ENCODE measurements at places on chromosomes 4 and X.

- no peak for DNase-seq
These were observed 781.4 kb downstream of the KLHL13 start for GRCh38 chrX:117335209-117335608.

DNA sequence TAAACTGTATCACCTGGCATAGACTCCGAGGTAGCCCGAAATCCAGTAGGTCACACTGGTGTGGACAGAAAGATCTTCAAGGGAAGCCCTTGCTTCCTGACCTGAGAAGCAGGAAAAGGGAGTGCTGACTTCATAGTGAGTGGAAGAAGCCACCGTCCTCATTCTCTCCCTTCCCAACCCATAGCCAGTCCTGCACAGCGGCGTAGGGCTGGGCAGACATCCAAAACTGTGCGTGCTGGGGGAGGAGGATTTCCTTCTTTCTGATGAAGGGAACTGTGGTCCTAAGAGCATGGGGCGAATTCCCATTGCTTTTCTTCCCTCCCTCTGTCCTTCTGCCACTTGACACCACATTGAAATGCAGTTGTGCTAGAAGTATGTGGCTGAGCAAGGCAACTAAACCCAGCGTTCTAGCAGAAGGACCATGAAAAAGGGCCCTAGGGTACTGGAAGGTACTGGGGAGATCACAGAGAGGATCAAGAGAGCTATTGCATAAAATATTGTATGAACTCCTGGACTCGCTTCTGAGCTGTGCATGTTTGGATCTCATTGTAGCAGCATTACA is 66.9 kb downstream of the STOX2 start:
- no peak for DNase-seq

DNA sequence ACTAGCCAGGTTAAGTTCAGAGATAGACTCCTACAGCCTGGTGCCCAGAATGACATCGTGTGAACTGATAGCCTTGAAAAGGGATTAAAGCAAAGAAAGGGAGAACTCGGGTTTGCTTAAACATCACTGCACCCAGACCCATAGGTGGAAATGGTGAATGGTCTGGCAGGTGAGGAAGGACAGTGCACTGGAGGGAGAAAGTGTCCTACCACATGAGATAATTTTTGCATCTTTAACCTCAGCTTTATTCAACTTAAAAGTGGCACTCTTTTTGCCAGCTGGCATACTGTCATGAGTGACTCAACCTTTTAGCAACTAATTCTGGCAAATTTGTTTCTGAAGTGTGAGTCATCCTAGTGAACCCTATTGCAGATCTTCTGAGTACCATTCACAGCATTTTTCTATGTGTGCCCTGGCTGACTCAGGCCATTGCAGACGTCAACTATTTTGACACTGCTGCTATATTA is 53.0 kb upstream of the DAPP1 start:
- no peak for DNase-seq

DNA sequence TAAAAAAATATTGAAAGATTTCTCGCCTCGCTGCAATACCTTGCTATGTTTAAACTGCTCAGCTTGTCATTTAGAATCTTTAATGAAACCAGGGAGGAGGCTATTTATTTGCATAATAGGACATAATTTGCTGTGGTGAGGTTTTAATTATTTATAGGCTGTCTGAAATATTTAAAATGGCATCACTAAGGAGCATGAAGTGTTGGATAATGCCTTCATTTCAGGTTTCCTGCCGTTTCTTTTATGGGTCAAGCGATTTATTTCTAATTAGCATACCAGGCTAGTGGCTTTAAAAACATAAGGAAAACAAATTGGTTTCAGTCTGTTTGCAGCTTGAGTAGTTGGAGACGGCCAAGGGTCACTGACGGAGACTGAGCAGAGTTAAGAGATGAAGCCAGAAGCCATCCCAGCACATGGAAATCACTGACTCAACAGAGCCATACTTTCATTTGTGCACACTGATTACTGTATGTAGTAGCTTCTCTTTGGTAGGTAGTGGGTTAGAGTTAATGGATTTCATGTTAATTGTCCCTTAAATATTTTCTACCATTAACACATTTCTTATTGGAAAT is 1962.4 kb upstream of the TENM3 start:
- no peak for DNase-seq

- DNase-seq: no peak
These were observed 63.1 kb upstream of the CITED1 start for GRCh38 chrX:72368796-72369195.

DNA sequence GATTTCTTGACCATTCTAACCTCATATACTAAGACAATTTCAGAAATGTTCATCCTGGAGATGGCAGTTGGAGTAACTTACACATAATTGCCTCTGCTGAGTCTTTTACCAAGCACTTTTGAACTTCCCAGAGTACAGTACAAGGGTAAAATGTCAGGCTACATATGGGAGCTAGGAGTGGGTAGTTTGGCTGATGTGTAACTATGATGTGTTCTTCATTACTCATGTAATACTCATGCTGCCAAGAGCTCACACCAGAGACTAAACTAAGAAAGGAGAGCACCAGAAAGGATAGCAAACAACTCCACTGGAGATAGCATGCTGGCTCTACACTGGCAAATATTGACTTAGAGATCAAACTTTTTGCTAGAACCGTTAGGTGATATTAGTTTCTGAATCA is 194.0 kb downstream of the PDGFRA start:
- no peak for DNase-seq

GRCh38 chr4:144213371-144213770 is 72.9 kb upstream of the GYPA start:
- no peak for DNase-seq

DNA sequence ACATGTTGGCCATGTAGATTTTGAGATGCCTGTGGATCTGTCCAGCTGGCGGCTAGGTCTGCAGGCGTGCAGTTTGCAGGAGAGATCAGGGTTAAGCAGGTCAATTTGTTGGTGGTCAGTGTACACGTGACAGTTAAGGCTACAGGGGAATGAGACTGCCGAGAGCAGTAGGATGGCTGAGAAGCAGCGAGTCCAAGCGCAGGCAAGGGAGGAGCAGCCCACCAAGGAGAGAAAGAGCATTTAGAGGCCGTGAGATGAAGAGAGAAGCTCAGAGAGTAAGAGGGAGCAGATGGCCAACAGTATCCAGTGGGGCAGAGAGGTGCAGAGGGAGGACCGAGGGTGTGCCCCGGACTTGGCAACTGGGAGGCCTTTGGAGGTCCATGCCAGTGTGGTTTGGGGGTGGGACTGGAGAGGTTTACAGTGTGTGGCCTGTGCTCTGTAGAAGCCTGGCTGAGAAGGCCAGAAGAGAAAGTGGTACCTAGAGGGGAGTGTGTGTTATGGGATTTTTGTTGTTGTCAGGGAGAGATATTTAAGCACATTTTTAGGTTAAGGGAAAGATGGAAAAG is 18.4 kb downstream of the SNX25 start:
- no peak for DNase-seq

- no peak for DNase-seq
These were observed 55.7 kb upstream of the NUDT6 start for GRCh38 chr4:122978109-122978508.

GRCh38 chr4:23260511-23260910 is 567.8 kb downstream of the GBA3 start:
- no peak for DNase-seq

DNA sequence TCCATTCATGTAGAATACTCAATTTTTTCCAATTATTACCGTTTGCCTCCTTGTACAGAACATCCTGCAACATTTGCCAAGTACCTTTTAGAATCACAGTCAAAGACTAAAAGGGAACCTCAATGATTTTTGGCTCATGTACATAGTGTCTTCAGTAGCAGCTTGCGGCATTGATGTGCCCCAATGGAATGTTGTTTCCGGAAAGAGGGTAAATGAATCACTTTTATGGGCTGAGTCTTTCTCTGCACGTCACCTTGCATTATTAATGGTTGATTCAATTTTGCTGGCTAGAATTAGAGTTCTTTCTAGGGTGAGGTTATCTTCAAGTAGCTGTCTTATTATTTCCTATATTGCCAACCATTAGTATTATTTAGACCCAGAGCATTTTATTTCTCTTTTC is 116.9 kb upstream of the GABRA2 start:
- no peak for DNase-seq

- DNase-seq: no peak
These were observed 354.0 kb upstream of the BOD1L1 start for GRCh38 chr4:13981499-13981898.

DNA sequence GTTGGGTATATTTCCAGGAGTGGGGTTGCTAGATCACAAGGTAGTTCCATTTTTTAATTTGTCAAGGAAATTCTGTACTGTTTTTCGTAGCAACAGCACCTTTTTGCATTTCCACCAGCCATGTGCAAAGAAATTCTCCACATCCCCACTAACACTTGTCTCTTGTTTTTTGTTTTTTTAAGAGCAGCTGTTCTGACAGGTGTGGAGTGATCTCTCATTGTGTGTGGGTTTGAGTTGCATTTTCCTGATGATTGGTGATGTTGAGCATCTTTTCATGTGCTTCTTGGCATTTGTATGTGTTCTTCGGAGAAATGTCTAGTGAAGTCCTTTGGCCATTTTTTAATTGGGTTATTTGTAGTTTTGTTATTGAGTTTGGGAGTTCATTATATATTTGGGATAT is 80.3 kb upstream of the PUDP start:
- DNase-seq: no peak

- no peak for DNase-seq
These were observed 6.6 kb downstream of the LANCL3 start for GRCh38 chrX:37578045-37578444.

DNA sequence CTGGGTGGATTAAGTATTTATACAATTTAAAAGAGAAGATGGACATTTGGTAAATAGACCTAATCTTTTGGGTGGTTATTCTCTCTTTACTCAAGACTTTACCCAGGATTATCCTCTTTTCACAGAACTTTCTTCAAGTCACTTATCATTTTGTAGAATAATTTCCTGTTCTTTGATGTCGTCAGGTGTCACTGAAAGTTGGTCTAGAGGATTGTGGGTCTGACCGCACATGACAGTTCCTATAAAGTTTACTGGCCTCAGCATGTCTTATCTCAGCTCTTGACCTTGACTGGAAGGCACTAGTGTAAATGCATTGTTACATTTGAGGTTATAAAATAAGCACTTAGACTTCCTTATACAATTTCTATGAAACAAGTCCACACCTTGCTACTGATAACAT is 139.9 kb upstream of the SLC4A4 start:
- DNase-seq: no peak

DNA sequence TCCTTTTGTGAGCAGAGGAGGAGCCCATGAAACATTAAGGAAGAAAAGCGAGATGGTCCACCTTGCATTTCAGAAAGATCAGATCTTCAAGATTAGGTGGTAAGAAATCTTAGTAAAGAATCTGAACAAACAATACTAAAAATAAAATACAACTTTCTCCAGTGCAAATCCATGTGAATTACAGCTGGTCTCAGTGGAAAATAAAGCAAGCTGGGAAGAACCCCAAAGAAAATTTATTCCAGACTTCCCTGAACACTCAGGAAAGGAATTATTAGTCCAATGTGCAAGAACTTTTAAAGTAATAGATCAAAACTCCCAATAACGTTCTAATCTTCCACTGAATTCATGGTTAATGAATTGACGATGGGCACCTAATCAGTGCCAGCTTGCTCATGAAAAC is 37.3 kb upstream of the C1QTNF7 start:
- no peak for DNase-seq

- no peak for DNase-seq
These were observed 29.6 kb downstream of the PDK3 start for GRCh38 chrX:24494647-24495075.

DNA sequence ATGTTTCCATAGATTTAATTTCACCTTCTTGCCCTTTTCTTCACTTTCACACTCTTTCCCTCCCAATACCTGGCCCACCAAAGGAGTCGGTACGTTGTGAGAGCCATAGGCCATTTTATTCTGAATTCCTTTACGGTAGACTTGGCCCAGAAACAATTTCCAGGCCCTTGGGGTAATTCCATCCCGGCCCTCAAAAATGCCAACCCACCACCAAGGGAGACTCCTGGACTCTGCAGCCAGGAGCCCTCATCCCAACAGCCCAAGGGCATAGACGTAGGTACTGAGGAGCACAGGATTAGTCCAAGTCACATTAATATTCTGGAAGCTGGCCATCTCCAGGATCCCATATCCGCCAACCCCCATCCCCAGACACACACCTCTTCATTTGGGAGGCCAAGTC is 102.9 kb downstream of the LIMCH1 start:
- no peak for DNase-seq

DNA sequence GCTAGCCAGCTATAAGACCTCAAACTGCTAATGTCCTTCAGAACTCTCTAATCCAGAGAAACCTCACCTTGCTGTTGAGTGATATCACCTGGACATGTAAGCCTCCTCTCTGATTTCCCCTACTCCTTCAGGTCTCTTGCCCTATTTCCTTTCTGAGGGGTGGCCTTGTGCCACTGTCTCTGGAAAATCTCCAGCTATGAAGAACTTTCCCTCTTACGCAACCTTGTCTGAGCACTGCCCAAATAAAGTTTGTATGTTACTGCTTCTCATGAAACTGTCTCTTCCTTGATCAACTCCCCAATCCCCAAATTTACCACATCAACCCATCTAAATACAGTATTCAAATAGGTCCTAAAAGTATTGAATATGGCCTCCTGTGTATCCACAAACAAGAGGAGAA is 53.5 kb upstream of the VEGFD start:
- DNase-seq: no peak

DNA sequence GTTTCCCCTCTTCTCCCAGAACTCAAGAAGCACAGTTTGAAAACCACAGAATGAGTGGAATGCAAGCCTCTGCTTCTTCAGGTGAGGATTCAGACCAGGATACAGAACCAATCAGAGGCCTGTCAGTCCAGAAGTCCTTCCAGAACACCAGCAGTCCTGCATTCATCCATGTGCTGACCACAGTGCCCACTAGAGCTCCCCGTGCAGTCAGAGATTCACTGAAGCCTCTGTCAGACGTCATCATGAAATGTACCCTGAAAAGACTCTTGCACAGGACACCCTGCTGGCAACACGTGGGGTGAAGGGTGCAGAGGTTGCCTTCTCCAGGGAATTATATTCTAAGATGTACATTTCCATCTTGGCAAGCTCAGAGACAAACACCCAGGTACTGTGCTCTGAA is 75.9 kb upstream of the LSM6 start:
- DNase-seq: no peak

GRCh38 chr4:100519205-100519604 is 1.4 kb upstream of the EMCN start:
- DNase-seq: no peak

- no peak for DNase-seq
These were observed 88.6 kb upstream of the MAML3 start for GRCh38 chr4:140242357-140243277.

DNA sequence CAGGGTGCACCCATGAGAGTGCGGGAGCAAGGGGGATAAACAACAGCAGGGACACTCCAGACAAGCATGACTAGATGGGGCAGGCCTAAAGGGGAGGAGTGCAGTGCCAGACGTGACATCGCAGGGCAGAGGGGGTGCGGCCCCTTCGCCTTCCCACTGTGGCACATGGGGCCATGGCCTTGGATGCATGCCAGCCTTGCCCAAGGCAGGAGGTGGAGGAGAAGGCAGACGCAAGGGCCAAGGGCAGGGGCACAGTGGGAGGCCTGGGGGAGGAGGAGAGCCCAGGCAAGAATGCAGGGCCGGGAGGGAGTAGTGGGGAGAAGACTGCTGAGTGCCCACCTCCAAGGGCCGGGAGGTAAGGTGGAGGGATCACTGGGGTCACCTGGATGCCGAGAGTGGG is 21.6 kb downstream of the PNMA6E start:
- no peak for DNase-seq
